ENCODE measurements at places on chromosomes 2 and 18.

DNA sequence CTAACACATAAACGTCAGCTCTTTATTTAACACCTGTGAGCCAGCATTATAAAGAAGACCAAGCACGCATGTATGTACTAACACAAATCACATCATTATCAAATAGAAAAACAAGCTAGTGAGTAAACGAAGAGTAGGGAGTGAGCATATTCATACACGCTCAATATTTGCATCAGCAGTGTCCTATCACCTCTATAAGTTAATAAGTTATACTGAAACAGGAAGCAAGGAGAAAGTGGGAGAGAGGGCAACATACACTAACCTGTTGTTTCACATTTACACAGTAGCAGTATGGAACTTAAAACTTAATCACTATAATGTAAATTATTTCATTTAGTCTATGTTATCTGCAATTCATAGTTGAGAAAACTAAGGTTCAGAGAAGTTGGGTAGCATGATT is 321.5 kb upstream of the TANK start:
- DNase-seq, result no peak

DNA sequence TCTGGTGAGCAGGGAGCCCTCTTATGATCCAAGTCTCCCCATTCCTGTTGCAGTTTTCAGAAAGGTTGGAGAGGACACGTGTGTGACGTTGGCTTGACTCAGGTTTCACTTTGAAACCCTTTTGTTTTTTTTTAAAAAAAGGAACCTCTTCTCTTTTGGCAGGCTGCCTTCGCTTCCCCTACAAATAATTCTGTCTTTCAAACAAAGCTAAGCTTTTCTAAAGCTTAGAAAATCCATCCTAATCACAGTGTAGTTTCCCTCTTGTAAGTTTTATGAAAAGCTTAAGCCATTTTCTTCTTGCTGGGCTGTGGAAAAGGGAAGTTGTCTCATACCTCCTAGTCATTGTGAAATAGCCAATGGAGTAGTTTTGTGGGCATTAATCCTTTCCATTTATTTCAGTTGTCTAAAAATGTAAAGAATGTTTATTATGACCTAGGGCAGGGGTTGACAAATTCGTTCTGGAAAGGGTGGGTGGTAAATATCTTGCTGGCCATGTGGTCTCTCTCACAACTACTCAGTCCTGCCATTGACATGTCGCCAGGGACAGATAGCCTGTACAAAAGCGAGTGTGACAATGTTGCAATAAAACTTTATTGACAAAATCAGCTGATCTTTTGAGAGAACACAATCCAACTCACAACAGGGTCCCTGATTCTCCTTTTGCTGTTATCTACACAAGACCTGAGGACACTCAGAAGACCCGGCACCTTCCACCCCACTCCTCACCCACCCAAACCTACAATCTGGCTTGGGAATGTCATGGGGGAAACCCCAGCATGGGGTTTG is 878.8 kb downstream of the RNF144A start:
- DNase-seq, result no peak

GRCh38 chr2:101622210-101623030 is 75.1 kb upstream of the MAP4K4 start:
- DNase-seq, result no peak

- no peak for DNase-seq
Observed at GRCh38 chr18:61901323-61901986, 8.6 kb upstream of the RNF152 start.

DNA sequence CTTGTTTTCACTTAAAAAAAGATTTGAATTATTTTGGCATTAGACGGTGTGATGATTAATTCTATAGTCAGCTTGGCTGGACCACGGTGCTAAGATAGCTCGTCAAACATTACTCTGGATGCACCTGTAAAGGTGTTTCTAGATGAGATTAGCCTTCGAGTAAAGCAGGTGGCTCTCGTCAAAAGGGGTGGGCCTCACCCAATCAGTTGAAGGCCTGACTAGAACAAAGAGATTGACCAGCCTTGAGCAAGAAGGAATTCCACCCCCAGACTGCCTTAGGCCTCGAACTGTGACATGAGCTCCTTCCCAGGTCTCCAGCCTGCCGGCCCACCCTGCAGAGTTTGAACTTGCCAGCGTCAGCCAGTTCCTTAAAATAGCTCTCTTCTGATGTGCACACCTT is 73.4 kb downstream of the TWIST2 start:
- no peak for DNase-seq

- no peak for DNase-seq
Observed at GRCh38 chr2:797993-798392, 120.8 kb upstream of the TMEM18 start.

DNA sequence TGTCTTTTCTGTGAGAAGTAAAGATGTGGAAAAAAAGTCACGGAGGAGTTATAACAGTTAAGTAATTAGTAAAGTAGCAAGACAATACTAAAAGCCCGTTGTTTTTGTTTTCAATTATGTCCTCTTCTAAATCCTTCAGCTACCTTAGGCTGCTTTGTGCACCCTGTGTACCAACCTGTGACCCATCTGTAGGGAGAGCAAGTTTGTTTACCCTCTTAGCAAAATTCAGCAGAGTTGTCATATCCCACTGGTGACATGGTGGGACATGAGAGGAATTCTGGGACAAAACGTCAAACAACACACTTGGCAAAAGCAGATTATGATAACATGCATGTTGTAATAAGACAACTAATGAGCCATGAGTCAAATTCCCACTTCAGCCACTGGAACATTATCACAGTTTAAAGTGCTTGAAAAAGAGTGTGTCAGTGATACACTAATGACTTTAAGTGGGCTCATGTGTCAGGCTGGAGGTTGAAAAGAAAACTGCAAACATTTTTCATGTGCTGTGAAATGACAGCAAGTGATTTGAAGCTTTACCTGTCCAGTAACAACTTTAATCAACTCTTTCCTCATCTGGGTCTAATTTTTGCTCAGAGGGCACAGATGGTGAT is 392.8 kb upstream of the ACVR2A start:
- DNase-seq, result no peak

GRCh38 chr18:71398531-71398930 is 1109.7 kb downstream of the SOCS6 start:
- no peak for DNase-seq

DNA sequence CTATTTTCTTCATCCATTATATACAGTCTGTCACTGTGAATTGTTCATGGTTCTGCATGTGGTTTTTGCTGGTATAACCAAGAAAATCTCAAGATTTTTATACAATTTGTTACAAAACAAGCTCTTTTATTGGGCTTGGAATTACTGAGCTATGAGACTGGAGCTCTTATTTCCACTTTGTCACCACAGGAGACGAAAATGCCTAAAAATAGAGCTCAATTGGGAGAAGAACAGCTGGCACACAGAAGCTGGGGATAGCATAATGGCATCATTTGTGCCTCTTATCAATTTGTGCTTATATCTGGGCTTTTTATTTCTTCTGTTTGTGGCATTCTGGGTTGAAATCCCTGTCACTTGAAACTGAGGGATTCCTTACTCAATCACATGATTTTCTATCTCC is 219.1 kb downstream of the CALCRL start:
- no peak for DNase-seq

- no peak for DNase-seq
Observed at GRCh38 chr2:140158259-140158658, 1378.1 kb upstream of the NXPH2 start.

GRCh38 chr2:219532378-219532649 is 11.3 kb downstream of the CHPF start:
- DNase-seq, result no peak

DNA sequence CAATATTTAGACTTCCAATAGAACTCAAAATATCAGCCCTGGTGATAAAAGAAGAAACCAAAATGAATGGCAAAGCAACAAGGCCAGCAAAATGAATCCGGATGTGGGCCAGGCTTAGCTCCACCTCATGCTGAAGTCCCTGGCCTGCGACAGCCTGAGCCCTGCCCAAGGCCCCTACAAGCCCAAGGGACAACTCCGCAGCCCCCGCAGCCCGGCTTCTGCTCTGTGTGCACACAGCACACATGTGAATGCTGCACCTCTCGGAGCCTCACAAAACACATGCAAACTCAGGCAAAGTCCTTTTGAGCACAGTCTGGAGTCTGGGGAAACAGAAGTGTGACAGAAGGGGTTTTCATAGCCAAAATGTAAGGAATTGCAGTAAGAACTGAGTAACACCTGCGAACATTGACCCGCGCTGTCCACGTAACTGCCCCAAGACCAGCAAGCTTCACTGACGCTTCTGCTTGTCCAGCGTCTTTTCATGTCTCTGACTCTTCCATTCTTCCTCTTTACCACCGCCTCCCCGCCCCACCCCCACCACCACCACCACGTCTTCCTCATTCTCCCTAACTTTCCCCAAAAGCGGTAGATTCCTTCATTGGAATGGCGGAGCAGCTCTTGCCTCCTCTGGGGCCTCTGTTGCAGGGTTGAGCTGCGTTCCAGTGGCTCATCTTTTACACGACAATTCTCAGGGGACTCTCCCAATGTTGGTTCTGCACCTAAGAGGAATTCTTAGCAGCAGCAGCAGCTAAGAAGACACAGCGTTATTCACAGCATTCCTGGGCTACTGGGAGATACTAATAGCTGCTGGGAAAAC is 136.4 kb upstream of the COPS8 start:
- no peak for DNase-seq

GRCh38 chr2:193428336-193428818 is 1233.6 kb upstream of the TMEFF2 start:
- DNase-seq, result no peak

- no peak for DNase-seq
Observed at GRCh38 chr2:29295845-29296244, 180.6 kb downstream of the CLIP4 start.

DNA sequence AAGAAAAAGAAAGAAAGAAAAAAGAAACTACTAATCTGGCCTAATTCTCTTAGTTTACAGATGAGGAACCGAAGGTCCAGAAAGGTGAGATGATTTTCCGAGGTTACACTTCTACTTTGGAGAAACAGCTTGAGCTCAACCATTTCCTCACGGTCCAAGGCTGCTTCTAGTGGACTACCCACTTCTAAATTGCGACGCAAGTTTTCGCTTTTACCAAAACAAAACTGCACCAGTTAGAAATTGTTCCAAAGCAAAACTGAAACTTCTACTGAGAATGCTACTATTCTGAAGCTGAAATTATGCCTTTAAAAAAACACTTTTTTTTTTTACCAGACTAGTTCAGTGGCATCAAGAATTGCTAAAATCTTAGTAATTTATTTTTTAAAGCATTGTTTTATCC is 101.6 kb downstream of the INO80D start:
- DNase-seq, result no peak

GRCh38 chr2:46064396-46064795 is 232.8 kb upstream of the EPAS1 start:
- DNase-seq, result no peak

DNA sequence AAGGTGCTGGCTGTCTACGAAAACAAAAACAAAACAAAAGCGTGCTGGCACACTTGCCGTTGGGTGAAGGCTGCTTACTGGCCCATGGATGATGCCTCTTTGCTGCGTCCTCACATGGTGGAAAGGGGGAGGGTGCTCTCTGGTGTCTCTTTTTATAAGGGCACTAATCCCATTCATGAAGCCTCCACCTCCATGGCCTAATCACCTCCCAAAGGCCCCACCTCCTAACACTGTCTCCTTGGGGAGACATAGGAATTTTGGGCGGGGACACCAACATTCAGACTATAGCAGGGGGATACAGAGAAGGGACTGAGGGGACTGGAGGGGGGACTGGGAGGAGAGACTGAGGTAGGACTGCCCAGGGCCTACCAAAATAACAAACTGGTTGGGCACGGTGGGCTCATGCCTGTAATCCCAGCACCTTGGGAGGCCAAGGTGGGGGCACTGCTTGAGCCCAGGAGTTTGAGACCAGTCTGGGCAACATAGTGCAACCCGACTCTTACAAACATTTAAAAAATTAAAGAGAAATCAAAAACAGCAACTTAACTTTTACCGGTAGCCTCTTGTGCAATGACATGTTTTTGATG is 14.5 kb downstream of the PTMA start:
- no peak for DNase-seq

DNA sequence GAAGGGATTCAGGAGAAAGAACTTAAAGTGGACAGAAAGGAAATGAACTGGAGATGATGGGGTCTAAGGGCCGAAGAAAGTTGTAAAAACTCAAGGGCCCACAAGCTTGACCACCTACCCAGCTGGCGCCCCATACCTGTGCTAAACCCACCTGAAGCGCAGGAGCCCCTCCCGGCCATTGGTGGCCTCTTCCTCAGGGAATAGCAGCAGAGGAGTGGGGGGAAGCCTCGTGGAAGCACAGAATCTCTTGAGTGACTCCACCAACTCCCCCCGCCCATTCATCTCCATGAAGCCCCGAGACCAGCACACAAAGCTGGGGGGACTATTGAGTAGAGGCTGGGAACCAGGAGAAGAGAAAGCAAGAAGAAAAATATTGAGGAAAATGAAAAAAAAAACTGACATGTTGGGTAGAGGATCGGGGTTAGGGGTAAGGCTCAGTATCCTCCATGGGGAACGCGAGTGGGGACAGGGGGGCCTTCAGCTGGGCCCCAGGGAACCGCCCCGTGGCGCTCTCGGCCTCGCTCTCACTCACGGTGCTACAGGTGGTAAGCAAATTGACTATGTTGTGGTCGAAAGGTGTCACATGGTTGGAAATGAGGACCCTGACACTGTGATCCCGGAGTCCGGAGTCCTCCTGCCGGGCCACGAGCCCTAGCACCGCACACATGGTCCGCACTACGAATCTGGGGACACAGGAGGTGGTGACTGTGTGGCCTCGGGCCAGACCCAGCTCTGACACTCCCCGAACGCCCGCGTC is 728 bp downstream of the AUP1 start:
- DNase-seq, result no peak

GRCh38 chr2:164474873-164475272 is 146.4 kb downstream of the GRB14 start:
- no peak for DNase-seq

- DNase-seq, result no peak
Observed at GRCh38 chr2:241802421-241803318, 6.3 kb upstream of the NEU4 start.

GRCh38 chr2:197284956-197285355 is 25.6 kb downstream of the ANKRD44 start:
- no peak for DNase-seq

DNA sequence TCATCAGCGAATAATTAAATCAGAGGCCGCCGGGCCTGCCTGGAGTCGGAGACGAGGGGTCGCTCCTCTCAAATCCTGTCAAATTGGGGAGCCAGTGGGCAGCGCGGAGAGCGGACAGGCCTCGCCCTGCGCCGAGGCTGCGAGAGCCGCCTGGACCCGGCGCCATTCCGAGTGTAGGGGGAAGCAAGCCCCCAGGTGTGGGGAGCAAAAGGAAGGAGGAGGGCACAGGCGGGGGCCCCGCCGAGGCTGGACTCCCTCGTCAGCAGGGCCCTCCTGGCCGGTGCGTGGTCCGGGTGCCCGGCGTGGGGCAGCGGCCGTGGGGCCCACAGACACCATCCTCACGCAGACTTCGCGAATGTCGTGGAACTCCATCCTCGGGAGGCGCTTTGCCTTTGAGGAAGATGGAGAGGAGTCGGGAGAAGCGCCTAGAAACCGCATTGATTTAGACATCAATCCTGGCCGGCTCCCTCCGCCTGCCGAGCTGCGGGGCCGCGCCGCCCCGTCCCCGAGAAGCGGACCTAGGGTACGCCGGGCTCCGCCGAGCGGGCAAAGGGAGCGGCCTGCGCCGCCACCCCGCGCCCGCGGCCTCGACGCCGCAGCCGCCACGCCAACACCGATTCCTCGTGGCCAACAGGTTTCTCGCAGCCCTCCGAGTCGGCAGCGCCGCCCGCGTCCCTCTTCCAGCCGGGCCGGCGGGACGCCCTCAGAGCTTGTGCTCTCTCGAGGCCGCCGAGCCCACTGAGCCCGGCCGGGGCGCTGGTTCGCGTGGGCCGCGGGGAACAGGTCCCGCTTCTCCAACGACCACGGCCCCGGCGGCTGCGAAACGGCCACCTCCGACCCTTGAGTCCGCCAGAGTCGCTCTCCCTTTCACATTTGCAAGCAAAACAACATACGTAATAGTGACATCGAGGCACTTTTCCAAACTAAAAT is 6.7 kb upstream of the ONECUT2 start:
- no peak for DNase-seq

All from AG04450 (cell line).